Panc1 (cell line): ENCODE measurements at places on chromosomes 13 and 19. TPM values are rescaled to one million over a fixed set of nuclear protein-coding genes. Genes with fewer than 3 reads are reported as not detected.

The RNF113B gene
- not detected for total RNA-seq

The SERPINE3 gene
- not detected for total RNA-seq

The GIPR gene
- total RNA-seq: 2.0 TPM

The KLHL1 gene
- total RNA-seq: not detected

The PGLYRP2 gene
- total RNA-seq: not detected

- DNase-seq: no peak
These were observed 192.5 kb downstream of the NDFIP2 start for GRCh38 chr13:79673310-79673992.

DNA sequence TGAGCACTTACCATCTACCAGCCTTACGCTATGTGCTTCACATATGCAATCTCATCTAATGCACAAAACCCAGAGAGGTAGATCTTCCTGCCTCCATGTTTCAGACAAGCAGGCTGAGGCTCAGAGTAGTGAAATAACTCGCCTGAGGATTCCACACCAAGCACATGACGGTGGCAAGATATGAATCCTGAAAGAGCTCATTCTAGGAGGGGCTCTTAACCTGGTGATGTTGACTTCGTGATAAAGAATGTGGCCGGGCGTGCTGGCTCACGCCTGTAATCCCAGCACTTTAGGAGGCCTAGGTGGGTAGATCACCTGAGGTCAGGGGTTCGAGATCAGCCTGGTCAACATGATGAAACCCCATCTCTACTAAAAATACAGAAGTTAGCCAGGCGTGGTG is 5.0 kb downstream of the NOVA2 start:
- DNase-seq: no peak

GRCh38 chr13:24279327-24280110 is 29.9 kb upstream of the C1QTNF9 start:
- DNase-seq: no peak

- DNase-seq: no peak
These were observed 234.7 kb downstream of the RBM26 start for GRCh38 chr13:79171141-79172061.

DNA sequence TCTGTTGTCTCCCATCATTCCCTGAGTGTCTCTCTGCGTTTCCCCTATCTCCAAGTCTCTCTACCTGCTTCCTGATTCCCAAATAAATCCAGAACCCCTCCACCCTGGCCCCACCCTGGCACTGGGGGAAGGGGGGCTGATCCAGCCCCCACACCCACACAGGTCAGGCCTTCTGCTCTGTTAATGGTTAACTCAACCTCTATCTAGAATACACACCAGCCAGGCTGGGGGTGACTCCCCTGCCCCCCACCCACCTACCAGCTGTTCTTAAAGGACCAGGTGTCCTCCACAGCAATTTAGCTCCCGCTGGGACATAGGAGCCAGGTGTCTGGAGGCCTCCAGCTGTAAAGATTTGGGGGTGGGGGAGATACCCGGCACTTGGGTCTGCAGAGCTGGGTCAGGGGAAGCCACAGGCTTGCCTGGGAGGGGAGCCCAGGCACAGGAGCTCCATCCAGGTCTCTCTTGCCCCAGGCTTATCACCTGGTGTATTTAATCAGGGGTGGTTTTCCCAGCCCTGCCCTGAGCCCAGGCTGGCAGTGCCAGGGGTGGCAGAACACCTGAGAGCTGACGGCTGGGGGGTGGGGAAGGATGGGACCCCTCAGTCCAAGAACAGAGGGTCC is 3.9 kb downstream of the IRF2BP1 start:
- no peak for DNase-seq

- DNase-seq: no peak
These were observed 515.8 kb downstream of the KLF12 start for GRCh38 chr13:73618275-73618865.

- no peak for DNase-seq
These were observed 48.5 kb downstream of the PEX11G start for GRCh38 chr19:7440188-7440975.

DNA sequence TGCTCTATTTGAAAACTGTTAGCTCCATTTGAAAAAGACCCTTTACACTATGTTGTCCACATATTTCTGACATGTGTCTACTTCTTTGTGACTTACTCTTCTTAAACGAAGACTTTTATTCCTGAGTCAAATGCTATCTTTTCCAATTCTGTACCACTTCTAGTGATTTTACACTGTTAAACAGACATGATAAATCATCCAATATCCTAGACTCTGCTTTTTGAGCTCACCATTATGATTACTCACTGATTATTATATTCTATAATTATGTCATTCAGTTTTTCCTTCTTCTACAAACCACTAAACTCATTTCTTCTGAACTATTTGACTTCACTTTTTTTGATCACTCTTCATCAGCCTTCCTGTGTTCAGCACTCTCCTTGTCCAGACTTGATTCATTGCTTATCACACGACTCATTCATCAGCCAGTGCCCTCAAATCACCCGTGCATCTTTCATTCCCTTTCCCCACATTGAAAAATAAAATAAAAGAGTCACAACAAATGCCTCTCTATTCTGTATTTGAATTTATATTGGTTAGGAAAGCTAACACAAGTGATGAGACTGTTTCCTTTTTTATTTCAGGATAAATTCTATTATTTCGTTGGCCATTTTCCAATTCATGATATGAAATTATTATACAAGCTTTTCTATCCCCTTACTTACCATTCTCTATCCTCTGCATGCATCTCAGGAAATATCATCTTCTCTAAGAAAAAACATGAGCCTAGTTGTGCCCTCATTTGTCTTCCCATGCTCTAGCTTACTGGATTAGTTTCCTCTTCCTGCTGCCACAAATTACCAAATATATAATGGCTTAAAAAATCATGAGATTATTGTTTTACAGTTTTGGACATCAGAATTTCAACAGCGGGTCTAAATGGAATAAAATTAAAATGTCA is 1482.1 kb upstream of the MIR17HG start:
- no peak for DNase-seq

GRCh38 chr19:50206191-50206590 is 2.8 kb downstream of the MYH14 start:
- DNase-seq: no peak

DNA sequence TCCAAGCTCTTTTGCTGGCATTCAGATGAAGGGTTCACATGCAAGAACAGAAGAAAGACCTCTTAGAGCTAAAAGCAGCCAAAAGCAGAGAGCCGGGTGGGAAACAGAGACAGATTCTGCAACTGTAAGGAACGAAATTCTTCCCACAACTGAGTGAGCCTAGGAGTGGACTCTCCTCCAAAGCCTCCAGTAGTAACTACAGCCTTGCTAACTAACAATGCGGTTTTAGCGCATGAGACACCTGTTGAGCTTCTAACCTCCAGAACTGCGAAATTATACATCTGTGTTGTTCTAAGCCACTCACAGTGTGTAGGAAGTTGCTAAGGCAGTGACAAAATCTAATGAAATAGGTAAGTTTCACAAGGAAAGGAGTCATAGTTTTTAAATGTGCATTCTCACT is 98.1 kb upstream of the SLITRK1 start:
- no peak for DNase-seq

DNA sequence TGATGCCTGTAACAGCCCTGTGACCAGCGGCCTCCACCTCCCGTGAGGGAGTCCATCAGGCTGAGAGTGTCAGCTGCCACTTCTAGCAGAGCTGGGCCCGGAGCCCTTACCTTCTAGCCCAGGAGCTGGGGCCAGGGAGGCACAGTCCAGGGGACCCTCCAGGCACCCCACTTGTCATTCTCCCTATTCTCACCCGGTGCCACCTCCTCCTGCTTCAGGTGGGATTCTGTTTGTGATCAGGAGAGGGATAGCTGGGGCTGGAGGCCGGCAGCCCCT is 4.1 kb downstream of the RASA3 start:
- no peak for DNase-seq

DNA sequence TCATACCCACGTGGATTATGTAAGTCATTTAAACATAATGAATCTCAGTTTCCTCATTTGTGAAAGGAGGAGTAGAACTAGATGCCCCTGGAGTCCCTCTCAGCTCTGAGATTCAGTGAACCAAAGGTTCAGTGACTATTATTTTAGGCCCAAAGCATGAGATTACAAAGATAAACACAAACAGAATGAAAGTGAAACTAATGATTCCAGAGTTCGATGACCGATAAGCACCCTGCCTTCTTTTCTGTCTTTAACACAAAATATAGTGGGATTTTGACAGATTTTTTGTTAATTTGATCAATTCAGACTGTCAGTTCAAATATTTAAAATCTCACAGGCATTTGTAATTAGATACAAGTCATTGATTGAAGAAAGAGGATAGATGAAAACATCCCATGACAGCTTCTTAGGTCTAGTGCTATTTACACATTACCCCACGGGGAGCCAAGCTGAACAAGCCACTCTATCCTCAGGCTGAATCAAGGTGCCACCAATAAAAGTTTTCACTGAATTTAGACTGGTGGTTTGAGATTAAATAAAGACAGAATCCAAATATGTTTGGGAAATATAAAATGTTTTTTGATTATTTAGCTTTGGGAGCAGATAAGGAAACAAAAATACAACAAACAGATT is 64.6 kb upstream of the RAP2A start:
- no peak for DNase-seq

GRCh38 chr13:93881411-93881810 is 598.1 kb downstream of the DCT start:
- no peak for DNase-seq
